Left ventricle myocardium inferior (tissue), 1 donor: ENCODE measurements at places on chromosomes 5 and 9. TPM values are rescaled to one million over a fixed set of nuclear protein-coding genes. Genes with fewer than 3 reads are reported as not detected.

GRCh38 chr5:78429332-78429980, 69.0 kb downstream of the SCAMP1 start:
- no peak for DNase-seq
- no peak overlapping the region for H3K4me3 ChIP-seq
- H3K36me3 ChIP-seq, result peaks cover 56% of the 10 kb centered on the region

GRCh38 chr9:135490980-135491464, 9.5 kb upstream of the MRPS2 start:
- no peak overlapping the region for H3K27ac ChIP-seq
- H3K36me3 ChIP-seq, result peaks cover 24% of the 10 kb centered on the region
- no peaks in the 10 kb centered on the region for H3K27me3 ChIP-seq
- no peak for DNase-seq

GRCh38 chr5:66922881-66923280, 273.7 kb downstream of the CD180 start:
- H3K4me1 ChIP-seq, result peaks cover 3% of the 10 kb centered on the region
- no peak for DNase-seq
- H3K4me3 ChIP-seq, result no peak overlapping the region
- H3K36me3 ChIP-seq, result no peaks in the 10 kb centered on the region

- no peaks in the 10 kb centered on the region for H3K36me3 ChIP-seq
- no peak overlapping the region for H3K27ac ChIP-seq
- H3K4me3 ChIP-seq, result no peak overlapping the region
- H3K27me3 ChIP-seq, result no peaks in the 10 kb centered on the region
- H3K4me1 ChIP-seq, result peaks cover 11% of the 10 kb centered on the region
Observed at GRCh38 chr9:121260457-121261106, 7.4 kb upstream of the GSN start.

The NOXA1 gene
- 2.0 TPM for total RNA-seq

The GPX8 gene
- 9.8 TPM for total RNA-seq

The PCDHB5 gene
- 2.3 TPM for total RNA-seq
